Ovary (tissue), 10 donors: ENCODE measurements at places on chromosomes 4 and X.

GRCh38 chr4:128220286-128221235 is 67.1 kb downstream of the PGRMC2 start:
- no peak overlapping the region for H3K4me3 ChIP-seq
- no peaks in the 10 kb centered on the region for H3K36me3 ChIP-seq
- no peak overlapping the region for H3K27ac ChIP-seq
- H3K4me1 ChIP-seq: no peaks in the 10 kb centered on the region

DNA sequence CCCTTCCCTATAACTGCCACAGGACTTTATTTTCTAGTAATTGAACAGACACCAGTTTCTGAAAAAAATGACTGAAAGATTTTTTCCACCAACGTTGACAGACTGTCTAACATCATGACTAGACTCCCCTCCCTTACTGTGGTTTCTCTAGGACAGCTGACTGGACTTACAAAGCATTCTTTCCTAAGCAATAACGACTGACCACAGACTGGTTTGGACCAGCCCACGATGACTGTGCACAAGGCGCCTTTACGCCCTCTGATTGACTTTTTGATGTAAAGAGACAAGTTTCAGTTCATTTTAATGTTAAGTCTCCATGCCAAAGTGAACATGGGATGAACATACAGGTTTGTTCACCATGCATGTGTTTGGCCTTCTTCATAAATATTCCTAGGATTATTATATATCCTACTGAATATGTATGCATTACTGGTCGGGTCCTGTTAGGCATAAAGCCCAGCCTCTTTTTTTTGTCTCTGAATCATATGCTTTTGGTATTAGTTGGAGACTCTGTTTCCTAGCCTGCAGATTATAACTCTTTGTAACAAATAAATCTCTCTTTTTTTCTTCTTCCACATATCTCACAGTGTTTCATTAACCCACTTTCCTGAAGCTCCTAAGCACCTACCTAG is 50.5 kb upstream of the UGT2B4 start:
- H3K4me3 ChIP-seq: no peak overlapping the region
- no peaks in the 10 kb centered on the region for H3K36me3 ChIP-seq
- no peaks in the 10 kb centered on the region for H3K27me3 ChIP-seq
- H3K4me1 ChIP-seq: no peaks in the 10 kb centered on the region
- no peak overlapping the region for H3K27ac ChIP-seq

DNA sequence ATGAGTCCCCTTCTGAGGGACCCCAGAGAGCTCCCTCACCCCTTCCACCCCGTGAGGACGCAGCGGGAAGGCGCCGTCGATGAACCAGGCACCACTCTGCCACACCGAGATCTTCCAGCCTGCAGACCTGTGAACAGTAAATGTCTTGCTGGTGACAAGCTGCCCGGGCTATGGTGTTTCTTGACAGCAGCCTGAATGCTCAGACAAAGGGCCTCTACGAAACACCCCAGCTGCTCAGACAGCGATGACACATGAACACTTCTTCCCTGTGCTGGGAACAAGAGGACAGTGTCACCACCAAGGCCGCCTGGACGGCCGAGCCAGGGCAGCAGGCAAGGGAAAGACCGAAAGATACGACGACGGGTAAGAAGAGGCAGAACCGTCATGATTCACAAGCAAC is 30.6 kb upstream of the GTPBP6 start:
- no peaks in the 10 kb centered on the region for H3K36me3 ChIP-seq
- H3K27ac ChIP-seq: no peak overlapping the region
- H3K27me3 ChIP-seq: no peaks in the 10 kb centered on the region
- H3K4me3 ChIP-seq: no peak overlapping the region
- no peak for DNase-seq
- H3K4me1 ChIP-seq: no peaks in the 10 kb centered on the region

DNA sequence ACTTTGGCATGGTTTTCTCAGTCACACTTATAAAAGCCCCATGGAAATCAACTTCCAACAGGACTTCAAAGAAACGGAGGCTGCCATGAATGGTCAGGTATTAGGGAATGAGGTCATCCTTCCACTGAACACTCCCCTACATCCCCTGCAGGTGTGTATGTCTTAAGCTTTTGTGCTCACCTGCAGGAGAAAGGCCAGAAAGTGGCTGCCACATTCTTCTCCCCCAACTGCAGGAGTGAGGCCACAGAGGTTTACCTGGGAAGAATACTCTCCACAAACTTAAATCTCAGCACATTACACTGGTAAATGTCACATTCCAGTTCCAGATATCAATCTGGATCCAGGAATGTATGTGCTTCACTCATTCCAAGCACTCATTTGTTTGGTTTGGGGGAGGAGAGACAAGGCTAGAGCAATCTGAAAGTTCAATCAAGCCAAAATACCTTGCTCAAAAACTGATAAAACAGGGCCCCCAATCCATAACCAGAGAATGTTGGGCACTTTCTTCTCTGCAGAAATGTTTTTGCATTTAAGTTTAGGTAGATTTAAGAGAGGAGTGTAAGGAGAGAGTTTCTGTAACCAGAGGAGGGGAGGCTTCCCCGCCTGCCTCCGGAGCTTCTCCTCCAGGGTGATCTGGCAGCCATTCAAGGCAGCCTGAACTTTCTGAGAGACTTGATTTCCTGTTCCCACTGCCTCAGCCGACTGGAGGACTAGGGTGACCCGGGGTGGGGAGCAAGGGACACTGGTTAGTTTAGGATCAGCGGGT is 15.4 kb downstream of the FAM9C start:
- no peaks in the 10 kb centered on the region for H3K27me3 ChIP-seq
- no peak overlapping the region for H3K4me3 ChIP-seq
- H3K4me1 ChIP-seq: no peaks in the 10 kb centered on the region
- H3K36me3 ChIP-seq: no peaks in the 10 kb centered on the region
- H3K27ac ChIP-seq: no peak overlapping the region

- H3K27ac ChIP-seq: no peak overlapping the region
- H3K36me3 ChIP-seq: no peaks in the 10 kb centered on the region
- H3K27me3 ChIP-seq: no peaks in the 10 kb centered on the region
- H3K4me1 ChIP-seq: no peaks in the 10 kb centered on the region
- DNase-seq: no peak
These were observed 97.8 kb downstream of the DOCK11 start for GRCh38 chrX:118593407-118593806.

GRCh38 chr4:132683957-132684356 is 465.1 kb upstream of the PCDH10 start:
- no peak for DNase-seq
- no peak overlapping the region for H3K4me3 ChIP-seq
- no peak overlapping the region for H3K27ac ChIP-seq

DNA sequence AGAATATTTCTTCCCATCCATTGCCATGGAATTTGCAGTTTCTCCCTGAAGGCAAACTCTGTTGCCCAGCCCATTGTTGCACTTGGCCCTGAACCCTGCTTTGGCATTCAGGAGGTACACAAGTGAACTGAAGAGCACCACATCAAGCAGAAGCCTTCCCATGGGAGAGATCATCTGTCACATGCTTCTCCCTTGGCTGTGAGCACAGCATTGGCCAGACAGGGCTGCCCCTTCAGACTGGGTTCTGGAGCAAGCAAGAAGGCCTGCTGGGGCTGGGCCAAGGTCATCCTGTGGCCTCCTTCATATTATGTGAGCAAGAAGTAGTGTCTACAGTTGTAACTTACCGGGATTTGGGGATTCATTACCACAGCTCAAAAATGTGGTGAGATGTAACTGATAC is 22.7 kb downstream of the SCML1 start:
- no peaks in the 10 kb centered on the region for H3K36me3 ChIP-seq
- H3K4me1 ChIP-seq: no peaks in the 10 kb centered on the region
- no peaks in the 10 kb centered on the region for H3K27me3 ChIP-seq

DNA sequence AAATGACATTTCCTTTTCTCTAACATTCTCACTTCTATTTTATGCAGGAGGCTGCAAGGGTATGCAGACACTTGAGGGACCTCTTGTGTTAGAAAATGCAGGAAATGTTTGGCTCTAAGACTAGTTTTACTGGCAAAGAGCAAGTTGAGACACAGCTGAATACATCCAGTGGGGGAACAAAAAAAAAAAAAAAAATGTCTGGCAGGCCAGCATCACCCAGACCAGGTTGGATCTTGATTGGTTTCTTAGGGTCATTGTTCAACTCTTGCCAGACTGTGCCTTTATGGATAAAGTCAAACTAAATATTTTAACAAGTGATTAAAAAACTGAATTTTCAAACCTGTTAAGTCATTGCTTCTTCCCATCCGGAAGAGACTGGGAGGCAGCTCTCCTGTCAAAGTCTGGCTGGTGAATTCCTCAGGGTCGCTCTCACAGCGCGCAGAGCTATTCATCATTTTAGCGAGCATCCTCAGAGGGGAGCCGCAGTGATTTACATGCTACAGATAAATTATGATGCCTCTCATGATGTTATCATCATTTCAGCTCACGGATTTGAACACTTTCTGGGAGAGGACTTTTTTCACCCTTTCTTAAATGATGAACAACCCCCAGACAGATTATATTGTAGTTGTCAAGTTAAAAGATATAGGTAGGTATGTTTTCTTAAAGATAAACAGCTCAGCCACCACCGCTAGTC is 23.6 kb upstream of the PACRGL start:
- H3K36me3 ChIP-seq: no peaks in the 10 kb centered on the region
- DNase-seq: no peak
- no peaks in the 10 kb centered on the region for H3K27me3 ChIP-seq
- no peak overlapping the region for H3K4me3 ChIP-seq
- H3K4me1 ChIP-seq: no peaks in the 10 kb centered on the region

DNA sequence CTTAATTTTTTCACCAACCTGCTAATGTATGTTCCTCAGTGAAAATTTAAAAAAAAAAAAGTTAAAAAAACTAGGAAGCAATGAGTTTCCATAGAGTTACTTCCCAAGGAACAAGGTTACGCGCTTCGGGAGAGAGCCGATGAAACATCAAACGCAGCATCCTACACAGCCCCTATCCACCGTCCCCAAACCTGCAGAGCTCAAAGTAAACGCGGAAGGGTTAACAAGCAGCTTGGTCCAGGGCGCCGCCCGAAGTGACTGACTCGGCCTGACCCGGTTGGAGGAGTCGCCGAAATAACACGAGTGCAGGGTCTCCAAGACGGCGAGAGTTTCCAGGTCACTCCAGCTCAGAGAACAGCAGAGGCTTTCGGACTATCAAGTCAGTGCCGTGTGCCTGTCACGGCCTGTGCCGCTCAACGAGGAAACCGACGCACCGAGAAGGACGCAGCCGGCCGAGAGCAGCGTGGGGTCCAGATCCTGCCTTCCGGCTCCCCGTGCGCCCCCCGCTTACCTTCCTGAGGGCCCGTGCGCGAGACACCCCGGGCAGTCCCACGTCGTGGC is 512 bp downstream of the NOP14 start:
- no peak for DNase-seq
- peak overlapping the region; percentile 100 for H3K4me3 ChIP-seq
- peak overlapping the region; percentile 68 for H3K27ac ChIP-seq
- no peaks in the 10 kb centered on the region for H3K27me3 ChIP-seq

DNA sequence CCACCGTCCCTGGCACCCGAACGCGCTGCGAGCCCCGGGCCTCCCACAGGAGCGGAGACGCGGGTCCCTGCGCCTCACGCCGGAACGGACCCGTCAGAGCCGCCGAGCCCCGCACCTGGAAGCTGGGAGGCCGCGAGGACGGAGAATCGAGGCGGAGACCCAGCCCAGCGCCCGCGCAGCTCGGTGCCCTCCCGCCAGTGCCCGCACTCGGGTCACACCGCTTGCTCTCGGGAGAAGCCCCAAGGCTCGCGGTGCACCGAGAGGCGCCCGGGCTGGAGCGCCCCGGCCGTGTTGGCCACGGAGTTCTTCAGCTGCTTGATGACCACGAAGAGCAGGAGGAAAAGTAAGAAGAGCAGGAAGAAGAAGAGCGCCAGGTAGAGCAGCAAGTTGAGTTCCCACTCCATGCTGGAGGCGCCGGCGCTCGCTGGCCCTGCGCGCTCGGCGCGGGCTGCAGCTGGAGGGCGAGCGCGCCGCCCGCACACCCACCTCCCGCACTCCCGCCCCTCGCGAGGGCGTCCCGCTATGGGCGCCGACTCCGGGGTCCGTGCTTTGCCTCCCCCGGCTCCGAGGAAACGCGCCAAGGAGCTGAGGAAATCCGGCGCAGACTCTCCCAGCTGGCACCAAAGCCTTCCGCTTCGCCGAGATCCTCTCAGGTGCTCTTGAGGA is at the start of gene SMIM43:
TSS of gene SMIM43 (minus strand) at position 463 of the 666 bp plus-strand sequence. CDS start at position 404, 59 bp downstream.
- H3K27me3 ChIP-seq: no peaks in the 10 kb centered on the region
- no peaks in the 10 kb centered on the region for H3K36me3 ChIP-seq
- peaks cover 2% of the 10 kb centered on the region for H3K4me1 ChIP-seq
- H3K27ac ChIP-seq: no peak within 1 kb of the TSS

DNA sequence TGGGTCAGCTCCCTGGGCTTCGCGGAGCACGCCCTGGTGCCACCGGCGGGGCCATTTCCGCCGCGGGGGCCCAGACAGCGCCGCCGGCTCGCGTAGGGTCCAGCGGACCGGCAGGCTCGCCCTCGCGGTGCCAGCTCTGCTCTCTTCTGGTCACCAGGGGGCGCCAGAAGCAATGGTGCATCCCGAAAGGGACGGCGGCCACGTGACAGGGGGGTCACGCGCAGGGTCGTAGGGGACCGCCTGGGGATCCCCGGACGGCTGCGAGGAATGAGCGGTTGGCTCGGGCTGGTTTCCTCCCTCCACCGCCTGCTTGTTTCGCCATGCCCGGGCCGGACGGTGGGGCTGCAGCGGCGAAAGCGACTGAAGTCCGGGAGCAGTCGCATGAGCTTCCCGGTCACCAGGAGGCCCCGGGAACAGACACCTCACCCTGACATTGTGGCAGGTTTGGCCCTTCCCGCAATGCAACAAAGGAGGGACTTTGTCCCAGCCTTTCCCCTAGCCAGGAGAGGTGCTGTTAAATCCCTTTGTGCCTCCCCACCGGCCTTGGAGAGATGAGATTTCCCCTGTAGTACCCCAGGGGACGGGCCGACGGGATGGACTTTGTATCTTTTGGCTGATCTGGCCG is 15.8 kb downstream of the ZCCHC12 start:
- no peaks in the 10 kb centered on the region for H3K36me3 ChIP-seq
- DNase-seq: peak; percentile 74
- H3K4me3 ChIP-seq: peak overlapping the region; percentile 36
- H3K27me3 ChIP-seq: no peaks in the 10 kb centered on the region
- H3K27ac ChIP-seq: no peak overlapping the region

- no peak overlapping the region for H3K27ac ChIP-seq
- no peaks in the 10 kb centered on the region for H3K27me3 ChIP-seq
- H3K4me3 ChIP-seq: no peak overlapping the region
- H3K36me3 ChIP-seq: no peaks in the 10 kb centered on the region
- H3K4me1 ChIP-seq: peaks cover 11% of the 10 kb centered on the region
These were observed 65.5 kb upstream of the HGFAC start for GRCh38 chr4:3376266-3376665.
